ENCODE measurements at places on chromosomes 7 and 10.

DNA sequence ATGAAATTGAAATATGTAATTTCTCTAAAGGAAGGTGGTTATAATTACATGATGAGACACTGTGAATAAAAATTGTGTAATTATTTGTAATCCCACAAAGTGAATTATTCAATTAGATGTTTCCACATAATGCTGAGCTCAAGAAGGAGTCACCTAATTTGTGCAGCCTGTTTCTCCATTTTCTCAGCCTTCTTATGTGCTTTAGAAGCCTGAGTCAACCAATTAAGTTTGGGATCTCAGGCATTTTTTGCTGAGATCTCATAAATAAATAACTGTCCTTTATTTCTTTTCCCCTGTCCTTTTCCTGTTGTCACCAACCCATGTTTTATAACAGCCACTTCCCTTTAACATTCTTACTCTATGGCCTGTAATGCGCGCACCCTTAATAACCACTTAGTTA is 506.5 kb upstream of the SEMA3D start:
- DNase-seq: no peak

GRCh38 chr10:107914450-107915214 is 750.1 kb upstream of the SORCS1 start:
- no peak for DNase-seq

DNA sequence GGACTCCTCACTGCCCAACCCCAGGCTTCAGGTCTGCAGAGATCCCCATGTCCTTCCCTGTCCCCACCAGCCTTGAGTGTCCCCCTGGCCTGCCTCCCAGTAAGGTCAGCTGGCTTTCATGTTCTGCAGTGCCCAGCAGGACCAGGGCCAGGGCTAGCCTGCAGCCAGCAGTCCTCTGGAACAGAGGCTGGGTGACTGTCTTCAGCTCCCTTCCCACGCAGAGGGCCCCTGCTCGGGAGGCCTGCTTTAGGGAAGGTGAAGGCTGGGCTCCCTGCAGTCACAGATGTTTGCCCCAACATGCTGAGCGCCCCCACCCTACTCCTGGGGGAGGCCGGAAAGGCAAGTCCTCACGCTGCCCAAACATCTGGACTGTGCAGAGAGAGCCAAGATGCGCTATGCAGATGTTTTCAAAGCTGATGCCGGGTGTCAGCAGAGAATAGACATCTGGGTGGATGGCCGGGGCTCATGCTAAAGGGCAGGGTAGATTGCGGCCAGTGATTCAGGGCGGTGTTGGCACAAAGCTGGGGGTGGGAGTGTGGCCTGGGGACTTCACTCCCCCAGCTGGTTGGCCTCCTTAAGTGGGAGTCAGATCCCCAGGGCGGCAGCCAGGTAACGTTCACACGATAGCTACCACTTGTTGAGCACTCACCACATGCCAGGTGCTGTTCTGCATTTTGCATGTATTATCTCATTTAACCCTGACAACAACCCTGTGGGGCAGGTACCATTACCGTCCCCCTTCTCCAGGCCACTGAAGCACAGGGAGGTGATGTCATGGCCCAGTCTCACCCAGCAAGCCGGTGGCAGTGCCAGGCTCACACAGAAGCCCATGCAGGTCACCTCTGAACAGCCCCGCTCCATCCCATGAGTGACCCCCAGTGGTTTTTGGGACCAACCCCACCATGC is 71.2 kb upstream of the COL13A1 start:
- DNase-seq: no peak

DNA sequence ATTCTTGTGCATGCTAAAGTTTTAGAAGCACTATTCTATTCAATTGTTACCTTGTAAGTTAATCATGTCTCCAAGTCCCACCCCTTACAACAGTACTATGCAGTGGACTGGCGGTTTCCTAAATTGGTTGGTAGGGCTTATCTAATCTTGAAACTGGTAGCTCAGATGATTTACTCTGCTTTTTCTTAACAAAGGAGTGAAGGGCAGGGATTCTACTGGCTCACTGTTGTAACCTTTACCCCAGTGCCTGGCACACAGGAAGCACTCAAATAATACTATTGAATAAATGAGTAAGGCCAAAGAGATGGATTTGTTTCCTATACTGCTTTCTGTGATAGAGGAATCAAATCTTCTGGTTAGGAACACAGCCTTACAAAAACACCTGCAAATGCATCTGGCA is 46.0 kb upstream of the CYCS start:
- DNase-seq: no peak

- no peak for DNase-seq
Observed at GRCh38 chr7:133511252-133511651, 258.4 kb downstream of the EXOC4 start.

DNA sequence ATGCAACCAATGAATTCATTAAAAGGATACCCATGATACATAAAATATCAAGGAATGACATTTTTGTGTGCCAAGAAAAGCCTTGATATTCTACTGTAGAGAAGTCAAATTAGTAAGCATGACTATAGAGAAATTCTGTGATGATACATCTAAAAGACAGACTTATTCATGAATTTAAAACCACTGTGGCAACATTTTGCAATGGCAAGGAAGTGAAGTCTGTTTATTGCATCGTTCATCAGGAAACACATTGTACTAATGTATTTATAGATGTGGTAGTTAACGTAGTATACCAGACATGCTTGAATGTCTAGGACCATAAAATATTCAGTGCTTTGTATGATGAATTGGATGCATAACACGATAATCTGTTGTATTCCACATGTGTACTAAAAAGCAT is 9.3 kb upstream of the CLEC5A start:
- no peak for DNase-seq

All from stimulated activated CD4-positive, alpha-beta T cell treated with anti-CD3 and anti-CD28 coated beads, Interleukin-4, amount 100 ng/mL, for 48 hours (primary cell).